GM10248 (cell line): ENCODE measurements at places on chromosomes 12 and 14.

- no peak for DNase-seq
These were observed 348.4 kb downstream of the BCAT1 start for GRCh38 chr12:24600551-24600950.

- DNase-seq = no peak
These were observed 31.9 kb downstream of the SLC39A9 start for GRCh38 chr14:69430306-69430939.

DNA sequence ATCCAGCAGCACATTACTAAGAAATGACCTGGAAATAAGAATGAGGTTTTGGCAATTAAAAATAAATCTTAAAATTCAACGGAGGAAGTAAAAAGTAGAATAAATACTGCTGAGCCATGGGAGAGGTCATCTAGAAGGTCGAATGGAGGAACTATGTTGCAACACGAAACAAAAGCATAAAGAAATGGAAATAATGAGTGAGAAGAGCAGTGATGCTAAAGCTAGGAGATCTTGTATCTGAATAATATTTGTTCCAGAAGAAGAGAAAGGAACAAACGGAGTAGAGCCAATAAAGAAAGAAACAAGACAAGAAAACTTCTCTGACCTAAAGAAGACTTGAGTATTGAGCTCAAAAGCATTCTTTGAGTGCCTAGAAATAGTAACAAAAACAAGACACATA, 6.6 kb upstream of the KRT7 start:
- no peak for DNase-seq

DNA sequence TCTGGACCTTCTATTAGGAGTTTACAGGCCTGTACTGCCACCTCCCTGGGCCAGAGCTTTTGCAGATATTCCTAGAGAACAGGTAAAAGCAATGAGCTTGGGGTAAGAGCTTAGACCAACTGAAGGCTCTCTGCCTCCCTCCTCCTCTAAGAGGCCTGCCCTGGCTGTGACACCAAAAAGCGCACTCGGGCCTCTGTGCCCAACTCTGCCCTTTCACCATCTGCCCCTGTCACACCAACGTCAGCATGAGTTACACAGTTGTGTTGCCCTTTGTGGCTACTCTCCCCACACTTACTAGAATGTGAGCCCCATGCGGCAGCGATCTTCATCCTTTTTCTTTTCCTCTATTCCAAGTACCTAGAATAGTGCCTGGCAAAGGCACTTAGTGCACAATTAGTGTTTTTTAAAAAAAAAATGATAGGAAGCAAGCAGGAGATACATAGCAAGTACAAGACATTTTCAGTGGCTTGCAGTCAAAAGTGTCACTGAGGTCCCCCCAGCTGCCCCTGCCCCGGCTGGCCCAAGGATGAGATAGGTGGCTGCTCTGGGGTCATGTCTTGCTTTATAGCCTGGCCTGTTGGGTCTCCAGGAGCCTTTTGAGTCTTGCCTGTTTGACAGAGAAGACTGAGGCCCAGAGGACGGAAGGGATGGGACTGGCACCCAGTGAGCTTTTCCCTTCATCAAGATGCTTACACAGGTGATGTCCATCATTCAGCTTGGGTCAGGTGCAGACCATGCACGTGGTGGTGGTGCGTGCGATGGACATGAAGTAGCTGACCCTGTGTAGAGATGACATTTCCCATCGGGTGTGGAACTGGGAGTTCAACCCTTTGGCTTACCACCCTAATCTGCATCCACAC, 12.5 kb downstream of the CKB start:
- DNase-seq = peak; percentile 8

DNA sequence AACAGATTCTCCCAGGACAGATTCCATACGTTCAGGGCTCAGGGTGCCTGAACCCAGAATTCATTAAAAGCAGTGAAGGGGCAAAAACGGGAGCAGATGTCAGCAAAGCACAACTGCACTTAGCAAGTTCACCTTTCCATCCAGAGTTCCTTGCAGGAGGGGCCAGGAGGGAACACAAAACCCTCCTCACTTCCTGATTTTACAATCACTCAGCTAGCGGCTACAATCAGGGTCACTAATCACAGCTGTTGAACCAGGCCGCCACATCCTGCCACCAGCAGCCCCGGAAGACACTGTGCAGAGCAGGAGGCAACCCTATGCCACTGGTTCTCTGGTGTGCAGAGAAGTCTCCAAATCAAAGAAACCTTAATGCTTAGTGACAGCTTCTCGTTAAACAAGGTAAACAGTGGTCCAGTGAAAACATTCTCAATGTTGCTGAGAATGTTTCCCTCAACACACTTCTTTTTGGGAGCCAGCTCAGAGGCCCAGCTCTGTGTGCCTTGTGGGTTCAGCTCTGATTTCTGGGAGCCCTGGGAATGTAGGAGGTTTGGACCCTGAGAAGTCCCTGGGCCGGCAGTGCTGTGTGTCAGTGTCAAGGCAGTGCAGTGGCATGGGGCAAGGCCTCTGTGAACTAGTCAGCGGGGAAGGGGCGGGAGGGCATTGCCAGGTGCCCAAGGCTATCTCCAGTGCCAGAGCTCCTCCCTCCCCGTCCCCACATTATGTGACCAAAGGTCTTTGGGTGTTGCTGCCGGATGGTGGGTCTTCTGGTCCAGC, 54.5 kb downstream of the VCPKMT start:
- DNase-seq = peak; percentile 75

GRCh38 chr12:117530796-117531195, 169.4 kb upstream of the NOS1 start:
- no peak for DNase-seq

DNA sequence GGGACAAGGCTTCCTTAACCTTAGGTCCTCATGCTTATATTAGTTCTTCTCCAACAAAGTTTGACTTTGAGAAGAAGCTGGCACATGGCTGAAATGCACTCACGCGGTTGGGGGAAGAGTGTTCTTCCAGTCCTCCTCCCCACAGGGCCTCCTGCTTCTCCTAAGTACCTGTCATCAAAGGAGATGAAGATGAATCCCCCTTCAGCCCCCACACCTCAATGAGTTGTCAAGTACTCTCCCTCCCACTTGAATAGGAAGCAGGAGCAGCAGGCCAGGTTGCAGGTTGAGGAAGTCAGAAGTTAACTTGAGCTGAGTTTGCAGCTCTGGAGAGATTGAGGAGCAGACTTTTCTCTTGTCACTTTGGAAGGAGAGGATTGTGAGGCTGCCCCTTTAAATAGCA, 2.9 kb upstream of the PDE1B start:
- DNase-seq = no peak

GRCh38 chr12:82627799-82628198, 58.9 kb upstream of the TMTC2 start:
- DNase-seq = peak; percentile 37

GRCh38 chr14:104374718-104375080, 204.9 kb upstream of the C14orf180 start:
- DNase-seq = no peak

DNA sequence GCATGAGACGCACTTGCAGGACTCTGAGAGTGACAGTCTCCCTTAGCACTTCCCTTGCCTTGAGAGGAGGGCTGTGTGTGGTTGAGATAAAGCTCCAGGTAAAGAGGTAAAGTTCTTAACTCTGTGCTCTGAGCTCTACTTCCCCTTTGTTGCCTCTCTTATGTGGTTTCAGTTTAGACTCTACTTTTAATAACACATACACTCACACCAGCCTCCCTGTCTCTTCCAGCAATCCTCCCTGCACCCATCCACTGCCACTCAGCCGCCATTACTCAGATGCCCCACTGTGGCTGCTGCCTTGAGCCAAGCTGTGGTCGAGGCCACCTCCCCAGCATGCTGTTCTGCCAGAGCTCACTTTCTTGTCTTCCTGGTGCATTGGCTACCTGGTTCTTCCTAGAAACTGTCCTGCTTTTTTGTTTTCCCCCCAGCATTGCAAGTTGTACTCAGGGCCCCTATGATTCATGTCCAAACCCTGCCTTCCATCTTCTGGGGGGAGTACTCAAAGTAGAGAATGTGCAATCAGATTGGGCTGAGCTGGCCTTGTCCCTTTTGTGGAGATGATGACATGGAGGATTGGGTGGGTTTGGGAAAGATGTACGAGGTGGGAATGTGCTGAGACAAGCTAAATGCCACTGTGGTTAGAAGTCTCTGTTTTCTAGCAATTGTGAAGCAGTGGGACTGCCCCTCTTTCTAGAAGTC, 115.5 kb upstream of the PARP11 start:
- peak; percentile 58 for DNase-seq

DNA sequence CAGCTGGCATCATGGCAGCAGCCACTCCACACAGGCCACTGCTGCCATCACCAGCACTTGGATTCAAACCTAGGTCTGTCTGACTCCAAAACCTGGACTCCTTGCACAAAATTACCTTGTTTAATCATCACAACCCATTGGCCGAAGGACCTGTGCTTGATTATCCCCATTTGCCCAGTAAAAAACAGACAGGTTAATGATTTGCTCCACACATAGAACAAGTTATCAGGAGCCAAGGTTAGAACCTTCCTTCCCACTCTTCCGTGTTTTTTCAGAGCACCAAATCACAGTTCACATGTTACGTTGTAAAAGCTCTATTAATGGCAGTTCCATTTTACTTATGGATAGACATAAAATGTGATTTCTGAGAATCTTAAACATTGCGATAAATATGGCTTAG, 23.5 kb upstream of the CPM start:
- no peak for DNase-seq

GRCh38 chr14:42002141-42002540, 395.5 kb downstream of the LRFN5 start:
- no peak for DNase-seq
